ENCODE measurements at places on chromosomes 6 and 20.

GRCh38 chr6:4848382-4849068 is 72.3 kb downstream of the CDYL start:
- no peak for DNase-seq

GRCh38 chr6:53446151-53446550 is 97.4 kb upstream of the ELOVL5 start:
- no peak for DNase-seq

DNA sequence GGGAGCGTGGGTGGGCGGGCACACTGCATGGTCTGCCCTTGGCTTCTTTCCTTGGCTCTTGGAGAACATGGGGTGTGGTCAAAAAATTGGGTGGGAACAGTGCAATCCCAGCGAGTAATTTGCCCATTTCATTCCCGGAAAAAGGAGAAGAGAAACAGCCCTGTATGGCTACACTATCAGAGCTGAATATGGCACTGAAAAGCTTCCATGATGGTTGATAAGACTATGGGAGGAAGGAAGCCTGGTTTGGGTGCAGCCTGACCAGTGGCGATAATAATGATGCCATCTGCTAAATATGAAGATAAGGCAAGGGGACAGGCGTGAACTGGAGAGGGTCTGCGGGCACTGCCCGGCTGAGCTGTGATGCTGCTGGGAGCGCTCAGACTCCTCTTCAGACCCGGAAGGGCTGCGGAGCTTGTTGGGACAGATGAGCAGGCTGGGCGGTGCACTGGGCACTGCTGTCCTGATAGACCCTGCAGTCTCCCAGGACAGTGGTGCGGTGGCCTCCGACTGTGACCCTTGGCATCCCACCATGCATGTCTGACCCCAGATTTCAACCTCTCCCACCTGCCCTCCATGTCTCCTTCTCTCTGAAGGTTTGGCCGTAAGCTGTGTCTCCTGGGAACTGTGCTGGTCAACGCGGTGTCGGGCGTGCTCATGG is 10.2 kb downstream of the SLC22A1 start:
- DNase-seq: no peak

- DNase-seq: no peak
These were observed 50.8 kb downstream of the GMDS start for GRCh38 chr6:2194643-2195042.

GRCh38 chr6:138107078-138107751 is at the start of gene PERP:
TSS of gene PERP (minus strand) at chr6:138107419. CDS start at chr6:138107340, 79 bp downstream.
- DNase-seq: no peak

DNA sequence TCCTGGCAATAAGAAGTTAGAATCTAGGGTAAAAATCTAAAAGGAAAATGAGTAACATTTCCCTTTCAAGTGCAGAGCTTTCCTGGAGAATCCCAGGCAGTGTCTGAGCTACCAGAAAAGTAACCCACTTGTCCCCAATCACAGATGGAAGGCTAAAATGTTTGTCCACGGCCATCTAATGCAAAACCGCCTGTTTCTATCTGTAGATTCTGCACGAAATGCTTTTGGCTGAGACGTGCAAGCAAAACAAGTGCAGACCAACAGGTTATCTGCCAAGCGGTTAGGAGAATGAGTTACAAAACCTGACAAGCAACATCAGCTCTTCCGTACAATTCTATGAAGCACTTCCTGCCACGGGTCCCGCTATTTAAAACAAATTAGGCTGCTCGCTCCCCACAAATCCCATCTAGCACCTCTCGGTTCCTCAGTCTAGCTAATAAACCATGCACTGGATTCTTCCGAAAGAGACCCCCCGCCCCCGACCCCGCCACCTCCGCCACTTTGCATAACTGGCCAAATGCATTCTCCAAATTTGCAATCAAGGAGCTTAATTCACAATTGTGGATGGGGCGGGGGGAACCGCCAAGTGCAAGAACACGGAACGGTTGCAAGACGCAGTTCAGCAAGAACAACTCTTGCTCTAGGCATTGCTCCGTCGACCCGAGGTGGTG is 1.4 kb downstream of the ELOVL5 start:
- no peak for DNase-seq

DNA sequence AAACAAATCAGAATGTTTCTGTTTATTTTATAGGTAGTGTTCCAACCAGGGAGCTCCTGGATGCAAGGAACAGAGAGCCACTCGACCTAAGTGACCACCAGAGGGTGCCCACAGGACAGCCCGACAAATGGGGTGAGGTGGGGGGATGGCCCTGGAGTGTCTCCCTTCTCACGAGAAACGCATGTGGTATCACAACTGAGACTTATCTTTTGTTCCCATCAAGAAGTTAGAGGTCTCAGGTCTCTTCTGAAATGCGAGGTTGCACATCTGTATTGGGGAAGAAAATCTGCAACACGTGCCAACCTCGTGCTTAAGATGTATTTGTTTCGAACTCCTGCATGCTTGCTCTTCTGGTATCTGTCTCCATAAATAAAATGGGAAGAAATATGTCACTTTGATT is 104.0 kb downstream of the ISM1 start:
- DNase-seq: no peak

DNA sequence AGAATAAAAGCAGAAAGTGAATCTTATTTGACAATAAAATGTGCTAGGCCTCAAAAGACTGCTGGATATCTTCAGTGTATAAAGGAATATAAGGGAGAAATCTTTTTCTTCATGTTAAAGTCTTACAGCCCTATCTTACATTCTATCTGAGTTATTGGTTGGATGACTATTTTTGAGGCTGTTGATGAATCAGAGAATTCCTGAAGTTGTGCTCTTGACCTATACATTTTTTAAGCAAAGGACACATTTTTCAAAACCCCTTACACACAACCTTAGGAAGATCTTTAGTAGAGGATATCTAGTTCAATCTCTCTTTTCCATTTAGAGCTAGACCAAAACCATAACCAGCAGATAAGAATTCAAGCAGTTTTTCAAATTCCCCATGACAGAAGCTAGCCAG is 10.9 kb upstream of the CGA start:
- no peak for DNase-seq

- no peak for DNase-seq
These were observed 129.2 kb upstream of the SNX9 start for GRCh38 chr6:157693867-157694266.

DNA sequence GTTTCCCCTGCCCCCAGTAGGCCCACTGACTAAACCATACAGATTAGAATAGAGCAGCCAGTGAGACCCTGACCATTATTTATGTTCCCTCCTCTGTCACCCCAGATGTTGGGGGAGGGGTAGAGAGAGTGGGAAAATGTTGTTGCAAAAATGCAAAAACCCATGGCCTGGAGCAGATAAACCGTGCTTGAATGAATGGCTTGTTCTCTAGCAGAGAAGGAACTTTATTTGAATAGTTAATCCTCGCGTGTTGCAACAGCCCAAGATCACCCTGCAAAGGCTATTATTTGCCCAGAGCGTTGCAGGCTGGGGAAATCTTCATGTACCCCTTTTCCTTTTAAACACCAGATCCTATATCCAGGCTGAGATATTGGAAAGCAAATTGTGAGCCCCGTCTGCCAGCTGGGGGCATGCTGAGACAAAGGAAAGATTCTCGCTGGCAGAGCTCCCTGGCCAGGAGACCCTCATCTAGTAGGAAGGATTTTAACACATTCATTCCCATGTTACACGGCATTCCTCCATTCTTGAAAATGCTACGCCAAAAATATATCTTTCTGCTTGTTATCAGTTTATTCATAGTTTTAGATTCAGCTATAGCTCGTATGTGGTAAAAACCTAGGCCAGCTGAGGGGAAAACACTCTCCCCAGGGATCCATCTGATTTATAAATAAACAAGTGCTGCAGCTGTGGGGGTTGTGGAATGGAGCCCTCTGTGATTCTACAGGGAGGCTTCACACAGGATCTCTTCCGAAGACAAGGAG is 53.0 kb downstream of the LINC00237 start:
- no peak for DNase-seq

DNA sequence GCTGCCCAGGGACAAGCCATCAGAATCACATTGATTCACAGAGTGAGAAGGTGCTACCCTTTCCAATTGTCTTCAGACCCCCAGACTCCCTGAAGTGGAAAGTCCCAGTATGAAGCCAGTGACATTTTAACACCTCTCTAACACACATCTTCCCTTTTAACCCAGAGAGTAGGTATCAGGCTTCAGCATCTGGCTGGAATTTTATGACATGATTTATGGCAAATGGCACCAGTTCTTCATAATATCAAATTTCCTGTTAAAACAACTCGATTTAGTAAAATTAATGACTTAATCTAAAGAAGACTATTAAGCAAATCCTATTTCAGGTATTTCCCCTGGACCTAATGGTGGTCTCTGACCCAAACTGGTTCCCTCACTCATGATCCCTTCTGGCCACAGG is 25.0 kb downstream of the KCNB1 start:
- no peak for DNase-seq

DNA sequence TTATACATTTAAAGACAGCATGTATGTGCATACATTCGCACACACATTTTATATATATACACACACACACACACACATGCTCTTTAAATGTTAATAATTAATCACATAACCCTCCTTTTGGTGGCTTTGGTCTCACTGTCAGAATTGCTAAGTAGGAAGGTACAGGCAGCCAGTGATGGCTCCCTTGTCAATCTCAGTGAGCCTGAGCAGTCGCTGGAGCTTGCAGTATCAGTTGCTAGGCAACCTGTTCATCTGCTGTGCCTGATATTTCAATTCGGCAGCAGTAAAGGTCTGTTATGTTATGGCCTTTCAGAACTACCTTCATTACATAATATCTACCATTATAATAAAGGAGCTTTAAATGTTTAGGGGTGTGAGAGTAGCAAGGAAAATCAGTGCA is 374.3 kb downstream of the LMBRD1 start:
- no peak for DNase-seq

- DNase-seq: no peak
These were observed 69.8 kb upstream of the RALGAPA2 start for GRCh38 chr20:20782231-20782630.

DNA sequence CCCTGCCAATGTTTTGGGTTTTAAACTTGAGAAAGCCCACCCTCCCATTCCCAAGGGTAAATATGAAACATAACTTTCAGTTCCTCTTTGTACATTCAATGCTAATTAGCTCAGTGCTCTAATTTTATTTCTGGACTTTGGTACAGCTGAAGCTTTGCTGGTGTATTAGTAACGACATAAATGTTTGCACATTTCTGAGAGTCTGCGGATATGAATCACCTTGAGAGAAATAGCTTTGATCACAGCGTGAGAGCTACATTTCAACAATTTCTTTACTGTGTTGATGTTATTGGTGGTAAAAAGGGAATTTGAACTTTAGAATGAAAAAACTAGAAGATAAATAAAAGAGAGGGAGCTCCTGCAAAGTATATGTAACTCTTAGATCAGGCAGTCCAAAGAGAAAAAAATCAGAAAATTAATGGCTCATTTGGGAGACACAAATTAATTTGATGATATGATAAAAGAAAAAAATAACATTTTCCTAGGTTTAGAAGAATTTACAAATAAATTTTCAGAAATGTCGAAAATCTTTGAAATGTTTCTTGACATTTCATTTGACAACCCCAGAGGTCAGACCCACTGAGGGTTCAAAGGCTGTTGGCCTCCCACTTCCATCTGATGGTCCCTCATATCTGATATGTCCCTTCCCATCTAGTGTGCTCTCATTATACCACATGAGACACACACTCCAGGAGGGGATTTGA is 38.5 kb upstream of the CAP2 start:
- DNase-seq: no peak

DNA sequence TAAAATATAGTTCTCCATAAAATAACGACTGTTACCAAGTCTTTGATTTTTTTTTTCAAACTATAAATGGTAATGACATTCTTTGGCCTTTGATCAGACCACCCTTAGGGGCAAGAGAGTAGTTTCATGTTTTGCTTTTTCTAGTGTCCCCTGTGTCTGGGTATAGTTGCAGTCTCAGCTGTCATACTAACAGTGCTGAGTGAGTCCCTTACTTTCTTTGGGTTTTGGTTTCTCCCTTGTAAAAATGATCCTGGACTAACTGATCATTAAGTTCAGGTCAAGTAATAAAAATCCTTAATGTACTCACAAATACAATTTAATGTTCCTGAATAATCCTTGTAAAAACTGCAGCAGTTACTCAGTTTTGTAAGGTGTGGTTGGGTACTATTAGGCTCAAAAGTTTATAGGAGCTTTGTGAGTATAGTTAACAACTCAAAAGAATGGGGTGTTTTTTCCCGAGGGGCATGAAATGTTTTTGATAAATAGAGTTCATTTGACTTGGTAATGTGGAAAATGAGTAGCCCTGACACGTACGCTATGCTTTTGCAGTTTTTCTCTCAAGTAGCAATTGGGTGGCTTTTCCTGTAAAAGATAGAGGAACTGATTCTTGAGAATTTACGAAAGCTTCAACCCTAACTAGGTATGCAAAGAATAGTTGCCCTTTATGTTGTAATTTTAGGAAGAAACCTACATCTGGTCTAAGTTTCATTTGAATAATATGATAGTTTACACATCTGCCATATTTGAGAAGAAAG is 6.2 kb downstream of the PTPN1 start:
- no peak for DNase-seq

- DNase-seq: no peak
These were observed 142.3 kb downstream of the FARS2 start for GRCh38 chr6:5403609-5404008.

DNA sequence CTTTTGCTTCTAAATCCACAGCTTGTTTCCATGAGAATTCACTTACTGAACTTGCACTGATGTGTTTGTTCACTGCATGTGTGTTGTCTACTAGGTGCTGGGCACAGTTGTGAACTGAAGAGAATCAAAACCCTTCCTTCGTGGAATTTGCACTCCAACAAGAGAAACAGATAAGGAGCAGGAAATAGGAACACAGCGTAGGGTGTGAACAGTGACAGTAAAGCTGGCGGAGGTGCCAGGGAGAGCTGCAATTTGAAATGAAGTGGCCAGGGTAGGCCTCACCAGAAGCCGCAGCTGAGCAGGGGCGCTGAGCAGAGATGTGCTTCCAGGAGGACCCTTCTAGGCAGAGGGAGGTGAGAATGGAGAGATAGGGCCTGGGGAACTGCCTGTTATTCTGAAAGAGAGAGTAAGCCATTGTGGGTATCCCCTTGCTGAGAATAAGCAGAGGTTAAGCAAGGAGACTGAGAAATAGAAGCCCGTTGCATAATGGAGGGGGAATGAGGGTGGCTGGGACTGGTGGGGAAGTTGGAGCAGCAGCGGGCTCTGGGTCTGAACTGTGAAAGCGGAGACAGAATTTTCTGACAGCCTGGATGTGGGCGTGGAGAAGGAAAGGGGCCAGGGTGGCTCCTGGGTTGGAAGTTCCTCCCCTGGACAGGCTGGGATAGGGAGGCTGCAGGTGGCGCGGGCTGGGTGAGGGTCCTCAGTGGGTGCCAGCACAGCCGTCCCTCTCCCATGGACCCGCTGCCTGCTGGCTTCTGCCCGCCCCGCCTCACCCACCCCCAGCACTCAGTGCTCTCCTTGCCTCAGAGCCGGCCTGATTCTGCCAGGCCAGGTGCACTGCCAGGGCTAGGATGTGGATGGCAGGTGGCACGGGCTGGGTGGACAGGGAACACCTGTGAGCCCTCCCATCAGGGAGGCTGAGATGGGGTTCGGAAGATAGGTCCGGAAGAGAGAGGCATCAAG is 114.7 kb upstream of the AFDN start:
- no peak for DNase-seq

DNA sequence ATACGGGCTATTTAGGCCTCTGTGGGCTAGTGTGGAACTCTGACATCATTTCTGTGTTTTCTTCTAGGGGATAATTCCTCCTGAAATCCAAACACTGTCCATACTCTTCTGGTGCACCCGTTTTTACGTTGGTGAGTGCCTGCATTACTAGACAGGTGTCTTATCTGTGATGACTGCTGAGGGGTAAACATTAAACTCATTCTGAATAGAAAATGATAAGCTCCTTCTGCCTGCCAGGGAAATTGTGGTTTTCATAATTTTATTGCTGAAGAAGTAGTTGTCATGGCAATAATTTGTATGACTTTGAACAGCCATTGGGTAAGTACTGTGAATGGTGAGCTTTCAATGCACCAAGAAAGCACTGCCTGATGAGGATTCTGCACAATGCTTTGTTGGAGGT is 705.6 kb downstream of the UTRN start:
- no peak for DNase-seq
